ENCODE measurements at places on chromosomes 7 and 10.

GRCh38 chr10:12512332-12513002, 163.1 kb downstream of the CAMK1D start:
- DNase-seq = no peak

GRCh38 chr10:30358206-30358605, 9.1 kb upstream of the MTPAP start:
- no peak for DNase-seq

DNA sequence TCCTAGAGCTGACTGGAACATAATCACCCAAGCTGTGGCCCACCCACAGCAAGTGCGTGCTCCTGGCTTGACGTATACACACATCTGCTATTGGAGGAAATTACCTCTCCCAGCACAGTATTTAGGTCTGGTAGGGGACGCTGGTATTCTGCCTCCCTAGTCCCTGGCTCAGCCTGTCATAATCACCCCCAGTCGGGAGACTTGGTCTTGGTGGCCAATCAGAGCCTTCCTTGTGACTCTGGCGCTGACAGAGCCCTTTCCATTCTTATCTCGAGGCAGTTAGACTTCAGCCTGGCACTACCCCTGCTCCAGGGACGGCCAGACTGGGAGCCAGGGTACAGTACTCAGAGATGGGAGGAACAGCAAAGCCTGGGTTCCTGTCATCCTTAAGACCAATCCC, 14.3 kb upstream of the PRKAG2 start:
- no peak for DNase-seq

DNA sequence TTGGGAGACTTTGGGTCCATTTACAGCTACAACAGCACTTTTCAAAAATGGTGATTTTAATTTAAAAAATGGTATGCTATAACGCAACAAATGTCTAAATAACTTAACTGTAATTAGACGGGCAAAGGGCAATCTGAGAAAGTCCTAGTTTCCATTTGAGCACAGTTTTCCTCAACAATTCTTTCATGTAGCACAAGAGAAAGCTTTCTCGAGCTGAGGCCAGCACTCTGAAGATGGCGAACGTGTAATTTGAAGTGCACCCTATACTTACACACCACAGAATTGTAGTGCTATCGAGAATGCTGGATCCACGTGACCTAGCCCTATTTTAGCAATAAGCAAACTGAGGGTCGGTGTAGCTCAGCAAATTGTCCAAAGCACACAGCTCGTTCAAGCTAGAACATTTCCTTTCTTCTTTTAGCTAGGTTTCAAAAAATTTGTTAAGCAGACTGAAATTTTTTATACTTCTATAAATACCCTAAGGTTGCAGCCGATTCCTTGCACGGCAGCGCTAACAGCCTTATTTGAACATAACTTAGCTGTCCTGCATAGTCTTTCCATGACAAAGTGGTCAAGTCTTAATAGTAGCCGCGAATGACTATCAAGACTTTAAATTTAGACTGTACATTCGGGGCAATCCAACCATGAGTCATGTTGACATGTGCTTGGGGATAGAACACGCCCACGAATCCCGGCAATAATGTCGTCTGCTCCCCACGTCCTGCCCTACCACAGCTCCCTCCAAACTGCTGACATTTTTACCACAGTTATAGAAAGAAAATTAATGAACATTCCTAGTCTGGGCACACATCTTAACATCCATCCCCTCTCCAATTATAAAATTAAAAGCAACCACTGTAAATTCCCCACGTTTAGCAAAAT, 10.0 kb downstream of the KLF6 start:
- no peak for DNase-seq

DNA sequence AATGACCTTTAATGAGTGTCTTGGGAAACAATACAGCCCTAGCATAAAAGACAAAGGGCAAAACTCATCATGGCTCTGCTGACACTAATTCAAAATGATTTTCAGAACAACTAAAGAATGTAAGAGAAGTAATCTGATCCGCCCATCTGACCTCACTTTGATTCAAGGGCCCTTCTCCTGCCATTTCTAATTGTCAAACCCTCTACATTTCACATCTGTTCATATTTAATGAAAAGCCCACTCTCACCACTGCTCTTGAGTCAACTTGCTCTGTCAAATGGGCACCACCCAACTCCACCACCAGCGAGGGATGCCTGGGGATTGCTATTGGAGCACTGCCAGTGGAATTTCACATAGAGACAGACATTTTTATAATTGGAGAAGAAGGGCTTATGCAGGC, 639.2 kb downstream of the KCNMA1 start:
- DNase-seq = no peak

DNA sequence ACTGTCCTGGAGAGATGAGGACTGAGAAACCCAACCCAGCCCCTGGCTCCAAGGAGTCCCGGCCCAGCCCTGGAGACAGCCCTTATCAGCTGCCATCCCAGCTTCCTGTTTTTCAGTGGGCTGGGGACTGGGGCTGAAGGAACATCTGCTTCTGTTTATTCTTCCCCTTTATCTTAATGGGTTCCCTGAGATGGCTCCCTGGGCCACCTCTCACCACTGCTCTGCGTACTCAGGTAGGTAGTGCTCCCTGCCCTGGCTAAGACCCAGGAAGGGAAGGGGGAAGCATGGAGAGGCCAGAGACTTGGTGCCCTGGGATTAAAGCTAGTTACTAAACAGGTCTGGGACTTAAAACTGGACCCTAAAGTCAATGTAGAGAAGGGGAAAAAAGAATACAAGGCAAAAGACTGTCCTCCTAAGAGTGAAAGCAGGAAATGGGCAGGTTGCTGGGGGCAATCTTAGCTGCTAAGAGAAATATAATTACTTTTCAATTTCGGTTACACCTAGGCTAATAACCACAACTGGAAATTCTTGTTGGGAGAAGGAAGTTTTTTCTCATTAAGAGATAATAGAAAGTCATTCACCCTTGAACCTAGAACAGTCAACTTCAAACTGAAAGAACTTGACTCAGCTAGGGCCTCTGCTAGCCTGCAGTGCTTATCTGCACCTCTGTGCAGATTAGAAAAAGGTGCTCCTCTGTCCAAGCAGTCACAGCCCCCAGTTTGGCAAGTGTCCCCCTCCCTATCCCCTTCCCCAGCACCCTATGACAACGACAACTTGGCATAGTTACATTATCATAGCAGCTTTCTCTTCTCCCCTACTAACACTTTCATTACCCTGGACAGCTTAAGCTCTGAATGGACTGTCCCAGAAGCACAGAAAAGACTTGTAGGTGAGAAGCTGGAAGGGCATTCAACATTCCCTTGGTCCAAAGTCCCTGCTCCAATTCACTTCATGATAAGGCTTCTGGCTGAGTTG, 65.6 kb upstream of the KDM7A start:
- DNase-seq = peak; percentile 83

DNA sequence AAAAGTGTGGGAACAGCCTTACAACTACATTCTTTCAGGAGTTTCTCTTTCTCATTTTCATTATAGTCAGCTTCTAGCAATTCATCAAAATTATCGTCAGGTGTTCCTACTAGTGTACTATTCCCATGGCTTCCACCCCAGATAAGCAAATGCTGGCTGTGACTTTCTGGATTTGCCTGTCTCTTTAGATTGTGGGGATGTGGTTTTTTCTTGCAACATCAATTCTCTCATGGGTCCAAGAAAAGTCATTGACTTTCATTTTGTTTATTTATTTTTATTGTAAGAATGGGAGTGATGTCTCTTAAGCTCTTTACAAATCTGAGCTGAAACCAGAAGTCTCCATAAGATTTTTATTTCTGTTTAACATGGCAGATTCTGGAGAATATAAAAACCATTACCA, 349.7 kb upstream of the SEMA3C start:
- no peak for DNase-seq

GRCh38 chr10:26172131-26172530, 44.4 kb upstream of the GAD2 start:
- DNase-seq = no peak

GRCh38 chr10:87896216-87896615, 32.8 kb downstream of the PTEN start:
- DNase-seq = no peak

DNA sequence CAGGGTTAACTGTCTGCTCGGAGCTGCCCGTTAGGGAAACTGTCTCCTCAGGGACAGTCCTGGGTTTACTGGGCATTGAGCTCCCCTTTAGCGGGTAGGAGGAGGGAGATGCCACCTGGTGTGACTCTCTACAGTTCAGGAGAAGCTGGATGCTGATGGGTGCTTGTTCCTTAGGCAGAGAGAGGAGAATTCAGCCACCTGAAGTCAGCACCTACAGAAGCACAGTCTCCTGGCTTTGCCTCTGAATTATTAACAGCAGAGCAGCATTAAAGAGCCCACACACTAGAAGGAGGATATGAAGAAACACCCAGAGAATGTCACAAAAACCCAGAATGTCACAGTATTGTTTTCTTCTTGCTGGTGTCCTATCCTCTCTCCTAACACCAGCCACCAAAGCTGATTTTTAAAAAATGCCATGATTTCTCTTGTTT, 696 bp downstream of the GIMAP4 start:
- no peak for DNase-seq

DNA sequence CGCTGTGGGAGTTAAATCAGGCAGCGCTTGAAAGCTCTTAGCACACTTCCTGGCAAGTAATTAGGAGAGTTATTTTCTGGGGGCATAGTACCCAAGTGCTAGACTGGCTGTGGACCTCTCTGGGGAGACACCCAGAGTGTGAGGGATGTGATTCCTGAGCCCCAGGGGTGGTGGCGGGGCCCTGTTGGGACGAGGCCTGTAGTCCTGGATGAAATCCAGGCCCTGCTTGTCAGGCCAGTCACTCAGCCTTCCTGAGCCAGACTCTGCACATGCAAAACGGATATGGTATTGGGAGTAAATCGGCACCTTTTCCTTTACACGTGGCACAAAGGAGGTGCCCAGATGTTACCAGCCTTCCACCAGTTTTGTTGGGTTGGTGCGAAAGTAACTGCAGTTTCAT, 31.2 kb downstream of the TRRAP start:
- no peak for DNase-seq

GRCh38 chr10:126087153-126087680, 190.9 kb downstream of the FANK1 start:
- DNase-seq = peak; percentile 53

DNA sequence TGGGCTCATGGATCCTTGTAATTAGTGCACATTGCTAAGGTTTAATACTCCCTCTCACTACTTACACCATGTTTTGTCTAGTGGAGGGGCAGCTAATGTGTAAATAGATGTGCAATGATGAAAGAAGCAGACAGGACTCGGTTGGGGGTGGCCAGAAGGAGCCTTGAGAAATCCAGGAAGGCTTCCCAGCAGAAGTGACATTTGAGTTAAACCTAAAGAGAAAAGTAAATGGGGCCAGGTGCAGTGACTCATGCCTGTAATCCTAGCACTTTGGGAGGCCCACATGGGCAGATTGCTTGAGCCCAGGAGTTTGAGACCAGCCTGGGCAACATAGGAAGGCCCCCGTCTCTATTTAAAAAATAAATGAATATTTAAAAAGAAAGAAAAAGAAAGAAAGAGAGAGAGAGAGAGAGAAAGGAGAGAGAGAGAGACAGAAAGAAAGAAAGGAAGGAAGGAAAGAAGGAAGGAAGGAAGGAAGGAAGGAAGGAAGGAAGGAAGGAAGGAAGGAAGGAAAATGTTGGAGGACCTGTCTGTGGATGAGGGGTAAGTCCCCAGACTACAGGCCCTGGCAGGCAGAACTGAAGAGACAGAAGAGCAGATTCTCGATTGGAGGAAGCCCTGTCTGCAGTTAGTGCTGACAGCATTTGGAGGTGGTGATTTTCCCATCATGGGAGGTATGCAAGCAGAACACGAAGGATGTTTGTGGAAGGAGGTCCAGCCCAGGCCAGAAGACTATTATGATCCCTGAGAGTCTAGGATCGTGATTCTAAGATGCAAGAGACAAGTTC, 3.6 kb downstream of the ELN start:
- DNase-seq = no peak

DNA sequence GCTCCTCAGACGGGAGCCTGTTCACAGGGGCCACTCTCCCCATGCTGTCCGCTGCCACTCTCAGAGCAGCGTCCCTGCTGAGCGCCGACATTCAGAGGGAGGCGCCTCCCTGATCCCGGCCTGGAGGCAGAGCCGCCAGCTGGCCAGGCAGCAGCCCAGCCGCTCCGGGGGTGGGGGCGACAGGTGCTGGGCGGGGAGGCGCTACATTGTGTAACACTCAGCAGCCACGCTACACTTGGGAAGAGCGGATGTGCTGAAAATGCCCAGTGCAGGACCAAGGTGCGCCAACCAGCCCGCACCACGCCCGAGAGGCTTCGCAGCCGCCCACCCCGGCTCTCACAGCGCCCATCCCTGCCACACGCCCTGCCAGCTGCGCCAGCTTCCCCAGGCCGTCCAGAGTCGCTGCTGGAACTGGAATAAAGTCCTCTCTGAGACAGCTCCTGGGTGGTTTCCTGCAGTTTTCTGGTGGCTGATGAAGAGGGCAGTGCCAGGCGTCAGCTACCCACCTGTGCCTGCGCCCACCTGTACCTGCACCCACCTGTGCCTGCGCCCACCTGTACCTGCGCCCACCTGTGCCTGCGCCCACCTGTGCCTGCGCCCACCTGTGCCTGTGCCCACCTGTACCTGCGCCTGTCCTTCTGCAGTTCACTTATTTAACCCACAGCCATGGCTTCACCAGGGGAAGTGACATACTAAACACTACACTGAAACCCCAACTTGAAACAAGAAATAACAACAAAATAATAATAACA, 25.7 kb downstream of the STK32C start:
- DNase-seq = no peak

DNA sequence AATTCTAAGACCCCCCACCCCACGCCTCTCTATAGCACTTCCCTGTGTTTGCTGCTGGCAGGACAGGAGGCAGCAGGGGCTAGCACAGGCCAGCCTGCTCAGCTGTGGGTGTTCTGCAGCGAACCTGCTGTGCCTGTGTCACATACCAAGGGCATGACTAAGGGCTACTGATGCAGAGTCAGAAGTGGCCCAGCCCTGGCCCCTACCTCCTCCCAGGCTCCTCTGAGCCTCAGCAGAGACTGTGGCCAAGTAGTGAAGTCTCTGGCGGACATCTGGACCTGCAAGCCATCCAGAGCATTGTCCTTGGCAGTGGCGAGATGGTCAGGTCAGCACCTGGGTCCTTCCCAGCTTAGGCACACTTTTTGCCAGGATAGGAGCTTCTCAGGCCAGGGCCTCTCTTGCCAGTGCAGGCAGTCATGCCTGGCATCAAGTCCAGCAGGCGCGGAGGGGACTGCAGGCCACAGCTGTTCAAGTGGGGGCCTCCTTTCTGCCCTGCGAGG, 116.3 kb upstream of the RET start:
- DNase-seq = no peak

- DNase-seq = no peak
Measured at GRCh38 chr10:80492848-80493521, 38.9 kb downstream of the TSPAN14 start.

- no peak for DNase-seq
Measured at GRCh38 chr10:118585794-118586193, 9.7 kb downstream of the PRLHR start.
